ENCODE measurements at places on chromosomes 2 and 18.

DNA sequence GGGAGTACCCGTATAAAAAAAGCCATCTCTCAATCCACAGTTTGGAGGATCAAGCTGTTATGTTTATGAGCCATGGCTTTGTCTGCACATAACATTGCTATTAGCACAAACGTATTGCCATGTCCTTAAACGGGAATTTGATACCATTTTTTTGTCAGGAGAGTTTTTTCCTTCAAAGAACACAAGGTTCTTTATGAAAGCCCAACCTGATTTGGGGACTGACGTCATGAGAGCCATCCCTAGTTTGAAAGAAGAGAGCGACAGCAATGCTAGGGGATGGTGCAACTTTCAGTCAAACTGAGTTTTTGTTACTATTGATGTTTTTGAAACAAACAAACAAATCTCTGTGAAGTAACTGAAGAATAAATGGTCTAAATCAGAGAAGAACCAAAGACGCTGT lies 376.6 kb downstream of the EIPR1 start:
- DNase-seq, result no peak

DNA sequence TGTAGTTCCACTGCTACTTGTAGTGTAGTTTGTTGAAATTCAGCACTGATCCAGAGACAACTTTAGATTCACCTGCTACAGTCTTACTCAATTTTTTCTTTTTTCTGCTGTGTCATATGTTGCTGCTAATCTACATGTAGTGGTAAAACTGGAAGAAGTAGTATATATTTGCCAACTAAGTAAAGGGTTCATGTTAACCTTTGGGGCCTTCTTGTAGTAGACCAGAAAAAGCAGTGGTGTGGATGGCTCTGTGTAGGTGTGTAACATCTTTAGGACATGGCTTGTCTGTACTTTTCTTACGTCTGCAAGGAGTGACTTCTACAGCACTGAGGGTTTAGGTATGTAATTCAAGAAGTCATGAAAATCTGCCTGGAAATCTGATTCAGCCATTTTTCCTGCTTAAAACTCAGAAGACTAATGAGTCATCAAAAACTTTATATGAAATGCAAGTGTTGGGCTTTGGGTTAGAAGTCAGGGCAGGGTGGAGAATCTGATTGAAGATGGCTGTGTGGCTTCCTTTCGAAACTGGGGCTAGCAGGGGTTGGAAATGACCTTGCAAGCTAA lies 8.4 kb downstream of the PTPRM start:
- no peak for DNase-seq

- no peak for DNase-seq
These were observed 451.7 kb upstream of the HS6ST1 start for GRCh38 chr2:128770143-128771085.

DNA sequence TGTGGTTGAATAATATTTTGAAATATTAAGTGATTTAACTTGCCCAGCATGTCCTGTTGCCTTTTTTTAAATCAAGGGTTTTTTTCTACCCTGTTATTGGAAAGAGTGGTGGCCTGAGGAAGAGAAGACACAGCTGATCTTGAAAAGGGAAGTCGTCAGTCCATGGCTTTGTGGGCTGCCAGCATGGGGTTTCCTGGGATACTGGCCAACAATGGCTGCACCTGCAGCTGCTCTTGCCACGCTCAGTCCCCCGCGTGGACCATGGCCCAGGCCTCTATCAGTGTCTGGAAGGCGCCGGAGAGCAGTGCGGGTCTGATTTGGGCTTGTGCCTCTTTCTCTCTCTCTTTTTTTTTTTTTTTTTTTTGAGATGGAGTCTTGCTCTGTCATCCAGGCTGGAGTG lies 99.3 kb downstream of the ASB1 start:
- DNase-seq, result no peak

- no peak for DNase-seq
These were observed 573 bp downstream of the IGFBP2 start for GRCh38 chr2:216633616-216634369.

- DNase-seq, result no peak
These were observed 92.0 kb upstream of the MSH2 start for GRCh38 chr2:47310801-47311560.

Data from activated CD4-positive, alpha-beta T cell treated with anti-CD3 and anti-CD28 coated beads, Interleukin-2, amount 50 U/mL, for 4 hours (primary cell).